GM12878 (cell line): ENCODE measurements at places on chromosomes 3 and 15. TPM values are rescaled to one million over a fixed set of nuclear protein-coding genes. Genes with fewer than 3 reads are reported as not detected.

SNX33 gene
- 0.16 and 0.78 TPM in 2 replicates for polyA plus RNA-seq

ARRDC4 gene
- 0.07 TPM in 1 of 2 replicates, not detected in the other for polyA plus RNA-seq

INSYN1 gene
- polyA plus RNA-seq: not detected in 2 replicates

RLBP1 gene
- polyA plus RNA-seq: not detected in 2 replicates
